ENCODE measurements at places on chromosomes 1 and 21.

DNA sequence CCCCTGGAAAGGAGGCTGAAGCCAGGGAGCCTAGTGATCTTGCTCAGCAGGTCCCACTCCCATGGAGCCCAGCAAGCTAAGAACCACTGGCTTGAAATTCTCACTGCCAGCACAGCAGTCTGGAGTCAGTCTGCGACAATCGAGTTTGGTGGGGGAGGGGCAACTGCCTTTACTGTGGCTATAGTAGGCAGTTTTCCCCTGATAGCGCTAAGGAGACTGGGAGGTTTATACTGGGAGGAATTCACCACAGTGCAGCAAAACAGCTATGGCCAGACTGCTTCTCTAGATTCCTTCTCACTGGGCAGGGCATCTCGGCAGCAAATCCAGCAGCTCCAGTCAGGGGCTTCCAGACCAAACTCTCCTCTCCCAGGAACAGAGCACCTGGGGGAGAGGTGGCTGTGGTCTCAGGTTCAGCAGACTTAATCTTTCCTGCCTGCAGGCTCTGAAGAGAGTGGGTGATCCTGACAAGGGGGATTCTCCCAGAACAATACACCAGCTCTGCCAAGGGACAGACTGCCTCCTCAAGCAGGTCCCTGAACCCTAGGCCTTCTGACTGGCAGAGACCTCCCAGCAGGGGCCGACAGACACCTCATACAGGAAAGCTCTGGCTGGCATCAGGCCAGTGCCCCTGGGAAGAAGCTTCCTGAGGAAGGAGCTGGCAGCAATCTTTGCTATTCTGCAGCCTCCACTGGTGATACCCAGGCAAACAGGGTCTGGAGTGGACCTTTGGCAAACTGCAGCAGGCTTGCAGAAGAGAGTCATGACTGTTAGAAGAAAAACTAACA lies 548.5 kb upstream of the NEGR1 start:
- DNase-seq = no peak

DNA sequence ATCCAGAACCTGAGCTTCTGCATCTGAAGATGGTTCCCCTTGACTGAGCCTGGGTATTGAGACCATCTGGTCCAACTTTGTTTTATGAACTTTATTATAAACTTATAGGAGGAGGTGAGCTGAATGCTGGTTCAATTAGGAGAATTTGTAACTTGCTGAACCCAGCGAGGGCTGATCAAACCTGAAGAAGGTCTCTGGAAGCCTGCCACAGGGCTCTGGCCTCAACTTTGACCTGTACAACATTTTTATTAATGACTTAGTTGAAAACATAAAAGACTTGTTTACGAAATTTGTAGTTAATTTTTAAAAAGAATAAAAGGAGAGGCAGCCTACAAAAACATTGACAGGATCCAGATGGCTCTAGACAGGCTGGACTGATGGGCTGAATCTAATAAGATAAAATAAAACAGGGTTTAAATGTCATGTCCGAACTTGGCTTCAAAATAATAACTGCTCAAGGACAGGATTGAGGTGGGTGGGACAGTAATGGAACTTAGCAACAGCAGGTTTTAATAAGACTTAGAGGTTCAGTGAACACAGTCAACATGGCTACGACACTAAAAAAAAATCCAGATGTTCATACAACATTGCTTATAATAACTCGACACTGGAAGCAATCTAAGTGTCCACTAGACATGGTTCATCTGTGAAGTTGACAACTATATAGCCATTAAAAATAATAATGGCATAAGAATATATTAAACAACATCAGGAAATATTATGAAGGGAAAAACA lies 53.4 kb upstream of the GJB5 start:
- no peak for DNase-seq

GRCh38 chr1:241269116-241269515 lies 87.9 kb downstream of the RGS7 start:
- no peak for DNase-seq

DNA sequence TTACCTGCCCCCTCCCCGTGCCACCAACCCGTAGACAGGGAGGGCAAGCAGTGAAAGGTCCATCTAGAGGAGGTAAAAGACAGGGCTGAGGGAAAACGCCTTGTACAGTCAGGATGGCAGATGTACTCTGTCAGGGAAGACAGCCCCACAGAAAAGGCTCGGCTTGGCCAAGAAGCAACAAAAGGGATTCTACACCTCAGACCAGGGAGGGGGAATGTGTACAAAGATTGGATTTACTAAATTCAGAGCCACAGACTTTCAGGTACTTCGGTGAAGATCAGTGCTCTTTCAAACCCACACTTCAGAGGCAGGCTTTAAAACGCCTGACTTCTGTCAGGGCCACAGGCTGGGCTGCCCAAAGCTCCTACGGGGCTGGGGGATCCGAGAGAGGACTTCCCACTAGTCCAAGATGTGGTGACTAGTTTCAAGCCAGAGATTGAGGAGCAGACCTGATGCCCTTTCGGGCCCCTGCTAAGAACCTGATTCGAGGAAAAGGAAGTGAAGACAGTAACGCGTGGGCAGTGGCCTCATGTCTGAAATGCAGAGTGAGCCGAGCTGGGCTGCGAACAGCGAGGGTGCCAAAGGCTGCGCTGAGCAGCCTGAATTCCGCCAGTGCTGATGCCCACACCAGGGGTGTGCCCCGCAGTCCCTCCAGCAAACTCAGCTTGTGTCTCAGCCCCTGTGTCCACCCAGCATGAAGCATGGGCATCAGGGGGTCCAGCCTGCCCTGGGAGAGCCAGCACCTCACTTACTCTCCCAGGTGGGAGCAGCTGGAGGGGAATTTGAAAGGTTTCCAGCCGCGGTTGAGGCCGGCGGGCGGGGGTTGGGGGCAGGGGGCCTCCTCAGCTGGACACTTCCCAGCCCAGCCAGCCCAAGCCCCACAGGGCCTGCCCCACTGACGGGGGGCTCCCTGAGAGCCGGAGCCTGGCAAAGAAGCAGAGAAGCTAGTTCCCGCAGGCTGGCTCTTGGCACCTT lies 36.2 kb downstream of the KIAA1614 start:
- DNase-seq = no peak

GRCh38 chr1:43611950-43612349 lies 38.0 kb upstream of the KDM4A start:
- no peak for DNase-seq

DNA sequence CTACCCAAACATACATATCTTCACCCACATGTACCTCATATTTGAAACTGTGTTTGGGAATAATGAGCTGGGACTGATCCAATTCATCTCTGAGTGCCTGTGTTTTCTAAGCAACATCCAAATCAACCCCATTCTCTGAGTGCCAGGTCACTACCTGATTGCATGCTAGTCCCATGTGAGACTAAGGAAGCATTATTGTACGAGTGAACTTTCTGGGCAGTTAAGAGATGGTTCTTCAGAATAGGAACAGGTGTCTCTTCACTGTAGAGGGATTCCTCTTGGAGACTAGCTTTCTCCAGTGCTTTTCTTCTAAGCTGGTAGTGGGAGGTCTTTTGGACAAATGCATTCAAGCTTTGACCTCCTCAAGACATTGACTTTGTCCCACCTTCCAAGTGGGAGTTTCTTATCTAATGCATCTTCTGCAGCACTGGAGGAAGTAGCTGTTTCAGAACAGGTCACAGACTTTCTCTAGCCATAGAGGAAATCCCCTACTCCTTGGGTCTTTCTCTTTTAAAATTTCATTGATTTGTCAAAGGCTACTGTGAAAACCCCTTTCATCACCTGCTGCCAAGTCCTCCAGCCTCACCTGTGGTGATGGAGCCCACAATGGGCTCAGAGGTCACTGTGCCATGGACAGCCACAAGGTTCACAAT lies 172.0 kb upstream of the KIAA0040 start:
- DNase-seq = no peak

DNA sequence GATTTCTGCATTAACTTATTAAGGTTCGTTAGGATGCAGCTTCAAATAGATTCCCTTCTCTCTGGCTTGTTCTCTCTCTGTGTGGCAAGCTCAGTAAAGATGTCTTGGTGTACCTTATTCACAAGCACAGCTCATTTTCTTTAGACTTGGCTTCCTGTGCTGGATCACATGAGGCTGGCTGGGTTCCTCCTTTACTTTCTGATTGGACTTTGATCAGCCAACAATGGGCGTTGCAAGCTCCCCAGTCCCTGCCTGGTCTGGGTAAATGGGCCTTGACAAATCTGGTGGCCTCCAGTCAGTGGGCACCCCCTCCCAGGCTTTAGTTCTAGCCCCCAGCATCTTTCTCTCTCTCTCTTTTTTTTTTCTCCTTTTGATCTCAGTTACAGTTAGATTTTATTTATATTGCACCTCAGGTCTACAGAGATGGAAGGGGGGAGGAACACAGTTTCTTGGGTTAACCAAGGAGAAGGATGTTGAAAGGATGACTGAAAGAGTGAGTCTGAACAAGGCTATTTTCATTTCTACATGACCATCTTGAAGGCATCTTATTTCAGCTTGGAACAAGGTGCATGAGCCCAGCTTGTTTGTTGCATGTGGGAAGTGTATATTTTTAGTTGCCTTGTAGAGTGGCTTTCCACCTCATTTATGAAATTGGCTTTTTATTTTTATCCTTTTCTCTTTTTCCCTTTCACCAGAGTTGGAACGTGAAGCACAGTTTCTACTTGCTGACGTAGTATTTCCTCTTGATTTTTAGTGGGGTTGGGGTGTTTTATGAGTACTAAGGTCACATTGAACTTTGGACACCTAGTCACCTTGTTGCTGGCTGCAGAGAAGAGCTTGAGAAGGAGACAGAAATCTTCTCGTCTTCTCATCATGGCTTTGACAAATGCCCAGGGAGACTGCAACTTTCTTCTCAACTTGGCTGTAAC lies 77.1 kb downstream of the PBX1 start:
- no peak for DNase-seq

DNA sequence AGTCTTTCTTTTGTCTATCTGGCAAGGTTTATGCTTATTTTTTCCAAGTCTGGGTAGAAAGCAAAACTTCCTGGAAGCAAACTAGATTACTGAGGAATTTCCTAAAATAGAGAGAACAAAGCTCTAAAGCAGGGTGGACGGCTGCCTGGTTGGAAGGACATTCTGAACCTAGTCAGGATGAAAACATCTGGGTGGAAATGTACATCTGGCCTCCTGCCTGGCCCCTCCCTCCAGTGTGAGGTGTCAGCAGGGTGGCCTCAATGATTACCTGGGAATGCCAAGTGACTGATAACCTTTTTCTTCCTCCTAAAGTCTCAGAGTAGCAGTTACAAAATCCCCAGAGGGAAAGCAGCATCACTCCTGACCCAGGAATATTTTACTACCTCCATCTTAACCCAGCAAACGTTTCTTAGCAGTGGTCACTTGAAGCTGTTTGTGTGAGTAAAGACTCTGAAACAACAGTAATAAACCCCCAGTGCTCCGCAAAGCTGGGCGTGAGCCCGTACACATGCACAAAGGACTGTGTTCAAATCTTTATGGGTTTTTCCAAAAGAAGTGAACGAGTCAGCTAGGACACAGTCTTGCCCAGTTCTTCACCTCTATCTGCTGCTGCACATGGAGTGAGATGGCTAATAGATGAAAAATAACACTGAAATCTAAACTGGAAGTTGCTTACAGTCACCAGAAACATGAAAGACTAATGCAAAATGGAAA lies 18.9 kb downstream of the ANGPTL7 start:
- DNase-seq = no peak

GRCh38 chr1:225437710-225438437 lies 10.0 kb upstream of the LBR start:
- no peak for DNase-seq

DNA sequence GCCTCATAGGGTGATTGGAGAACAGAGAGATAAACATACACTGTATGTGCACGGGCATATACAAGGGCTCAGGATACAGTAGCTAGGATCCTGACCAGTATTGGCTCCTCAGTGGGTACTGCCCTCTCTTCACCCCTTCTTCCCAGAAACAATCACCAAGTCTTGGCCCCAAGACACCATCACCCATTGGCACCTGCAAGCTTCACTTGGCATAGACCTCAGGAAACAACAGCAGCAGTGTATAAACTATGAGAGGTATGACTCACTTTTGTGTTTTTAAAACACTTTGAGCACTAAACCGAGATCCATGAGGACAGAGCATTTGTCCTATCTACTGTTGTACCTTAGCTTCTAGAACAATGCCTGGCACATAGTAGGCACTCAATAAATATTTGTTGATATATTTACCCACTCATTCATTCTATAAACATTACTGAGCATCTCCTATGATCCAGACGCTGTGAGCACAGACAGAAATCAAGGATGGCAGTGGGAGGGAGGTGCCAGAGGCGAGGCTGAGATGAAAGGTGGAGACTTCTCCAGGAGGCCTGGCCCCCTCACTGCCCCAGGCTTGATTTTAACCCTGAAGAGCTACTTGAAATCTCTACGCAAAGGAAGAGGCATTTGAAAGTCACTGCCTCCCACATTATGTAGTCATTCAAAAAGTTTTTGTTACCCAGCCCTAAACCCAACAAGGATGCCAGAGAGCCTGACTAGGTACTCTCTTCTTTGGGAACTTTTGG lies 95.2 kb downstream of the CAMK2N1 start:
- DNase-seq = no peak

All from right hindlimb (tissue), 1 donor.